ENCODE measurements at places on chromosomes 1 and 21.

- no peak for DNase-seq
Measured at GRCh38 chr1:56915960-56916359, 49.9 kb downstream of the C8B start.

GRCh38 chr1:239302696-239303095, 83.7 kb upstream of the CHRM3 start:
- DNase-seq, result no peak

DNA sequence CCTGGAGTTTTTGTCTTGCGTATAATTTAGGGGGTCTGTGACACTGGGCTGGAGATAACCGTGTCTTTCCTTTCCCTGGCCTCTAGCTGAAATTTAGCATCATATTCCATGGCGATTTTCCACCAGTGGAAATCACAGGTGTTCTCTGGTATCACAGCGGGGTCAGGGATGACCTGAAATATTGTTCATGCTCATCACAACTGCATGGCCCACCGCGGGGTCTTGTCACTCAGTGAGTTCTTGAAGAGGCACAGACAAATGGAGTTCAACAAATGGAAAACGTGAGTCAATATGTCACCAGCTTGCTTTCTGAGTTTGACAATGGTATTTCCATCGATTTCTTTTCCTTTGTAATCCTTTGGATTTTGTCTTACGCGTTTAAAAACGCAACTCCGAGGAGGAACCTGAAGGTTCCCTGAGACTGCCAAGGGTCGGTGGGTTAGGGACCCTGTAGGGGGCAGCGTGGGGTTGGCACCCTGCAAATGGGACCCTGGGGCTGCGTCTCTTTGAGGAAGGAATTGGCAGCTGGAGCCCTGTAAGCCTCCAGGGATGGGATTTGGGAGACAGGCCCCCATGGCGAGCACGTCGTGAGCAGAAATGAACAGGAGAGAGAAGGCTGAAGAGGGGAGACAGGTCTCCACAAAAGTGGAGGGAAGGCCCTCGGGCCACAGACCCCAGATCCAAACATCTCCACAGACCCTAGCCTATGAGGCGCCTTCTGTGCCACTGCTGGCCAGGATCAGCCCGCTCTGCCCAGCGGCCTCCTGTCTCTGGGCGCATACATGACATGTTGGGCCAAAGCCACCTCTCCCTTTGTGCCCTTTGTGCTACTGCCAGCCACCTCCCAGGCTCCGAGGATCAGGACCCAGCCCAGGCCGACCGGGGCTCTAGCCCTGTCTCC, 32.1 kb upstream of the RUNX3 start:
- no peak for DNase-seq

DNA sequence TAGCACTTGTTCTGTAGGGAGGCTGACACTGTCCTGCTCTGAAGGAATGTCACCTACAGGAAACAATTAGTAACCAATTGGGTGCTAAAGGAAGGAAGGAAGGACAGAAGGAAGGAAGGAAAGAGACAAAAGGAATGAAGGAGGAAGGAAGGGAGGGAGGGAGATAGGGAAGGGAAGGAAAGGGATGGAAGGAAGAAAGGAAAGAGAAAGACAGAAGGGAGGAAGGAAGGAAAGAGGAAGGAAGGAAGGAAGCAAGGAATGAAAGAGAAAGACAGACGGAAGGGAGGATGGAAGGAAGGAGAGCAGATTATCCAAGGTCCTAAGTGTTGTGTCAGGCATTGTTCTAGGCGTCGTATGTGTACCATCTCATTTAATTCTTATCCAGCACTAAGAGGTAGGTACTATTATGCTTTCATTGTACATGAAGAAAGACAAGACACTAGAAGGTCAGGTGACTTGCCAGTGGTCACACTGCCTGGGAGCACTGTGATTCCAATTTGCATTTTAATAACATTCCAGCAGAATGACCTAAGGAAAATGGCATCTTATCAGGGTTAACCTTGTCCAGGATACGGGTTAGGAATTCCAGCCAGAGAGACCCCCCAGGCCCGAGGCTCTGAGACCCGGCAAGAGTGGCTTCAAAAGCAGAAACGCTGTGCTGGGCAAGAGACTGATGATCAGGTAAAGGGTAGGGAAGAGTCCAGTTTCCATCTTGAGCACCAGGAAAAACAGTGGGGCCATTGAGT, 29.6 kb downstream of the CLIC6 start:
- DNase-seq, result no peak

DNA sequence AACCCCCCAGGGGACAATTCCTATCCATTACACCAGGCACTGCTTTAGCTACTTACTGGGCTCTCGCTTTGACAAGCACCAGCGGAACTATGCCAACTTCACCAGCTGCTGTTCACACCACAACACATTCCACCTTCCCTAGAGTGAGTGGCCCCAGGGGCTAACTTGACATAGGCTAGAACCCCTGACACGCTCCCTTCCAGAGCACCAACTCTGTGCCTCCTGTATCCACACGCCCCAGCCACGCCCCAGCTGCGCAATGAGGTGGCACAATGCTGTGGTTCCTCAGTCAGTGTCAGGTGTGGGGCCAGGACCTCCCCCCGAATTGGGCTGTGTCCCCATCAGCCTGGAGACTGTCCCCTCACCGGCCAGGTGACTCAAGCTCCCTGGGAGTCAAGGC, 11.7 kb upstream of the FGR start:
- DNase-seq, result no peak

DNA sequence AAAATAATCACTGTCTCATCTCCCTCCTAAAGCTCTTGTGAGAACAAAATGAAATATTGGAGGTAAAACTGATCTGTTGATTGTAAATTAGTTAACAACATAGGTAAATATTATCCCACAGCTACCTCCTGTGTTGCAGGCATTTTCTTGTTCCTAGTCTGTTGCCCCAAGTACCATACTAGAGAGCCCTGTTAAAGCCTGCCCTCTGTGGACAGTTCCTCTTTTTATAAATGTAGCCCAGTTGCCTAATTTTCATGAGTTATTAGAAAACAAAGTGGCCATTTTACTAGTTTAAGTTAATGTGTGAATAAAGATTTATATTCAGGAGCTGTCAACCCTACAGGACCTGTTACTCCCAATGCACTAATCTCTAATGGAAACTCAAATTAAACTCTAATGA, 180.0 kb upstream of the KCND3 start:
- no peak for DNase-seq

- no peak for DNase-seq
Measured at GRCh38 chr1:67192902-67193301, 26.6 kb downstream of the IL23R start.

DNA sequence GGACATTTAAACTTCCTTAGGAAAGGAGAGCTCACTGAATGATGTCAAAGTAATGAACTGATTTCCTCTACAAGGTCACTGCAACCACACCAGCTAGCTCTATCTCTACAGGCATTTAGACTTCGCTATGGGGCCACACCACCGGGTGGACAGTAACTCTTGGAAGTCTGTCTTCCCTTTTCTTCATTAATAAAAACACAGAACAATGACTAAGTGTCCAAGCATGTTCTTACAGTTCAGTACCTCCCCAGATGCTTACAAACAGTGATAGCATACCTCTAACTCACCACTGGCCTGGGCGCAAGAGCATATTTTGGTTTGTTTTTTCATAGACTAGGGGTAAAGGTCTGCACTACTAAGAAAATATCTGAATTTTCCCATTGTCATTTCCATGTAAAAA, 54.6 kb downstream of the SIM2 start:
- DNase-seq, result peak; percentile 95

- DNase-seq, result peak; percentile 74
Measured at GRCh38 chr1:206631085-206631509, 4.2 kb upstream of the DYRK3 start.

- peak; percentile 35 for DNase-seq
Measured at GRCh38 chr1:176517484-176517883, 54.5 kb downstream of the PAPPA2 start.

DNA sequence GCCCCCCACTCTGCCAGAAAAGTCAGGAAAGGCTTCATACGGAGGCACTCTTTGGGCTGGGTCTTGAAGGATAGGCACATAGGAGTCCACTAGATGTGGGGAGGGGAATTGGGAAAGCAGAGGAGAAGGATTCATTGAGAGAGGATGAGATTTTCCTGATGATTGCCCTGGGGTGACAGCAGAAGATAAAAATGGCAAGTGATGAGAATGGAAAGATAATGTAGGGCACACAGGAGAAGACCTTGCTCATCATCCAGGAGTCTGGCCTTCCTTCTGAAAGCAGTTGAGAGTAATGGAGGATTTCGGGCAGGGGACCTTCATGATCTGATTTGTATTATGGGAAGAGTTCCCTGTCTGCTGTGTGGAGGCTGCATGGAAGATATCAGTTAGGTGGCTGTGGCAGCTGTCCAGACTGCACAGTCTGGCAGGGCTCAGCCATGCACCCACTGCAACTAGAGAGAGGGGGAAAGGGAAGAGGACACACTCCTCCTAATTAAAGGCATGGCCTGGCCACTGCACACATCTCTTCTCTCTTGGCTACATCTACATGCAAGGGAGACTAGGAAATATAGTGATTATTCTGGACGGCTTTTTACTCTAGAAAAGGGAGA, 9.6 kb upstream of the FABP3 start:
- DNase-seq, result no peak

GRCh38 chr1:180603850-180604226, 28.0 kb upstream of the XPR1 start:
- no peak for DNase-seq

- DNase-seq, result no peak
Measured at GRCh38 chr1:87327376-87328271, 1.1 kb upstream of the LMO4 start.

GRCh38 chr1:100506217-100506616, 31.7 kb upstream of the GPR88 start:
- DNase-seq, result peak; percentile 6

GRCh38 chr1:34156739-34157138, 8.3 kb downstream of the CSMD2 start:
- no peak for DNase-seq

DNA sequence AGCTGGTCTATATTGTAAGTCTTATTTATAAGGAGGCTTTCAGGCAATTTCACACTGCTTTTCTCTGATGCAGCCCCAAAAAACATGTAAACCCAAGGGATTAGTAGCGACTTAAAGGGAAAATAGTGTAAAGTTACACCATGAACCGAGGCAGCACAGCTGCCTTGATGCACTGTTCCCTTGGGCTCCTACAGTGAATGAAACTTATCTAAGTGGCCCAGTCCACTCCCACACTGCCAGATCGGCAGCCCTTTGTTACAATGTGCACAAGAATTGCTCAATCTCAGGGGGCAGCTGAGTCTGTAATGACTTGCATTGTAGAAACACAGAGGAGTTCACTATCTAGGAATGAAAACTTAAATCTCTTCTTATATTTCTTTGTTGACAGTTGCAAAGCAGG, 120.8 kb upstream of the ADGRL2 start:
- DNase-seq, result peak; percentile 38

DNA sequence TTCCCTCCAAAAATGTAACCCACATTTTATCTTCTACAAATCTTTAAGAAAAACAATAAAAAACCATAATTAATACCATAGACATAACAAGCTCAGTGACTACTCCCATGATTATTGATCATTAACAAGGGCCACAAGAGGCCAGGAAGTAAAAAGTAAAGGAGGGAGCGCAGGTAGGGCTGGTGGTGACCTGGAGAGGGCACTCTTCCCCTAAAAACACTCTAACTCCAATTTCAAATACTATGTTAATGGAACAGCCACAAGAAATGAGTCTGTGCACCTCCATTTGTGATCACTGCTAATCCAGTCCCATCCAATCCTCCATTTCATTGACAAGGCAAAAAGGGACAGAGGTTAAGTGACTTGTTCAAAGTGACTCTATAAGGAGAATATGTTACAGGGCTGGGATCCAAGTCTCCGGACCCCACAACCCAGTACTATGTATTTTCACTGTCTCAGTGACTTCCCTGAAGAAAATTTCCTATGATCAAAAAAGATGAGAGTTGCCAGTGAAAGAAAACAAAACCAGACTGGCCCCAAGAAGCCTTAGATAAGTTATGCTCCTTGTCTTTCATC, 41.2 kb upstream of the CFAP298 start:
- no peak for DNase-seq

- DNase-seq, result peak; percentile 39
Measured at GRCh38 chr1:27487966-27488884, 1.7 kb downstream of the WASF2 start.
